ENCODE measurements at places on chromosomes 1 and 21.

DNA sequence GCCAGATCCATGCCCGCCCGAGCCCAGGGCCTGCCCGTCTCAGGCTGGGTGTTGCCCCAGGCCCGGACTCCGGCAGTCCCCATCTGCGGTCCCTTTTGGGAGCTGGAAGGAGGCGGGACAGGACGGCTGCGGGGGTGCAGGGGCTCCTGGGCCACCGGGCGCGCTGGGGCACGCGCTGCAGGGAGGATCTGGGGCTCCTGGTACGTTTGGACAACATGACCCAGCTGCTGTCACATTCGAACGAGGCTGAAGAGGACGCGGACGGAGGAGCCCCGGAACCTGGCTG lies 6.6 kb upstream of the CALML6 start:
- DNase-seq = no peak

DNA sequence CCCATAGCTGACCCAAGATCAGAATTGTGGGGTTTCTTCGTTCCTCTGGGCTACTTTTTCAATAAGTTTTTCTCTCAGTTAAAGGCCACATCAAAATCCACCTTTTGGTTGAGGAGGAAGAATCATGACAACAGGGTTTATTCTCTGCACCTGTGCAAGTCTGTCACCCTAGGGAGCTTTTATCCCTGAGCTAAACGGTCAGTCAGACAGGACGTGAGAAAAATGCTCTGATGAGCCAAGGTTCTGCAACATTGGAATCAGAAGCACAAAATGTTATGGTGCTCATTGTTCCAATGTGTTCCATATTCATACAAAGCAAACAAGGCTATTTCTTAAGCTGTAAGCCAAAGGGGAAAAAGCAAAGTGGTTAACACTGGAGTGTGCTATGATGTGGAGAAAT lies 7.4 kb upstream of the ERICH3 start:
- DNase-seq = no peak

DNA sequence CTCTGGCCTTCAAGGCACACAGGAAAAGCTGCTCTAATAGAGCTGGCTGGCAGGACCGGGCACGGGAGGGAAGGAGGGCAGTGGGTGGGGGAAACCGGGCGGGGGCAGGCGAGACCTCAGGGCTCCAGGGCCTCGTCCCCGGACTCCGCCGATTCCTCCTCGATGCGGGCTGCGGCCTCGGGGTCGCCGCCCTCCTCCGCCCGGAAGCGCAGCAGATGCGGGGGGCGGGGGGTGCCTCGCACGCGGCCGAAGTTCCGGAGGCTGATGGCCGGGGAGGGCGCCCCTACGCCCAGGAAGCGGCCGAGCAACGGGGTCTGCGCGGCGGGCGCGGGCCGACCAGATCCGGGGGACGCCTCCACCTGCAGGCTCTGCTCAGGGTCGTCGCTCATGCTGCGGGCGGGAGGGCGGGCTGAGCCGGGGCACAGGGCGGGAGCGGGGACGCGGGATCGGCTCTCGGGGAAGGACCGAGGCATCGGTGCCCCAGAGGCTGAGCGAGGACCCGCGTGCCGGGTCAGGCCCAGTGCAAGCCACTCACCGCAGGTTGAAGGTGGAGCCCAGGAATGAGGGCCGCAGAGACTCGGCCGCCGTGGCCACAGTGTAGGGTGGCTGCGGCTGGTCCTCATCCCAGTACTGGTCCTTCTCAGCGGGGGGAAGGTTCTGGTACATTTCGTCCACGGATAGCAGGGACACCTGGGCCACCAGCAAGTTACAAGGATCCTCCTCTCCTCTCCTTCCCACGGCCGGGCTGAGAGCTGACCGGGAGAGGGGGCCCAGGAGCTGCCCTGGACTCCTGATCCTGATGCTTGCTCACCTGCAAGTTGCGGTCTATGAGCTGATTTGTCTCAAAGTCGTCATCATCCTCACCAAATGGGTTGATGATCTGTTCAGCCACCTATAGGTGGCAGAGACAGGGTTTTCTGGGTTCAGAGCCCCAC lies 3.6 kb downstream of the BEST4 start:
- DNase-seq = no peak

DNA sequence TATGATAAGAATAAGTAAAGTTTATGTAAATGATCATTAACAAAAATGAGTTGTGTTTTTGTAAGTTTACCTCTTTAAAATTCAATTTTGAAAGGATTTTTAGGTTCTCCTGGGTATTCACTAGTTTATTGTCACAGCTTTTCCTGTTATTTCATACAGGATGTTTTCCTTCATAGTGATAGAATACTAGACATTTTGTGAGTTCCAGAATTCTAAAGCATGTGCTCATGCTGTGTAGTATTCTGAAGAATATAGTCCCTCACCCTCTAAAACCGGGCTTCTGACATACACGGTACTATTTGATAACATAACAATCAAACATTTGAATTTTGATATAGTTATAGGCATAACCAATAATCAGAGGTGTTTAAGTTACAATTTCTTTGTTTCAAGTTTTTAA lies 10.7 kb downstream of the LRRC8C start:
- no peak for DNase-seq

DNA sequence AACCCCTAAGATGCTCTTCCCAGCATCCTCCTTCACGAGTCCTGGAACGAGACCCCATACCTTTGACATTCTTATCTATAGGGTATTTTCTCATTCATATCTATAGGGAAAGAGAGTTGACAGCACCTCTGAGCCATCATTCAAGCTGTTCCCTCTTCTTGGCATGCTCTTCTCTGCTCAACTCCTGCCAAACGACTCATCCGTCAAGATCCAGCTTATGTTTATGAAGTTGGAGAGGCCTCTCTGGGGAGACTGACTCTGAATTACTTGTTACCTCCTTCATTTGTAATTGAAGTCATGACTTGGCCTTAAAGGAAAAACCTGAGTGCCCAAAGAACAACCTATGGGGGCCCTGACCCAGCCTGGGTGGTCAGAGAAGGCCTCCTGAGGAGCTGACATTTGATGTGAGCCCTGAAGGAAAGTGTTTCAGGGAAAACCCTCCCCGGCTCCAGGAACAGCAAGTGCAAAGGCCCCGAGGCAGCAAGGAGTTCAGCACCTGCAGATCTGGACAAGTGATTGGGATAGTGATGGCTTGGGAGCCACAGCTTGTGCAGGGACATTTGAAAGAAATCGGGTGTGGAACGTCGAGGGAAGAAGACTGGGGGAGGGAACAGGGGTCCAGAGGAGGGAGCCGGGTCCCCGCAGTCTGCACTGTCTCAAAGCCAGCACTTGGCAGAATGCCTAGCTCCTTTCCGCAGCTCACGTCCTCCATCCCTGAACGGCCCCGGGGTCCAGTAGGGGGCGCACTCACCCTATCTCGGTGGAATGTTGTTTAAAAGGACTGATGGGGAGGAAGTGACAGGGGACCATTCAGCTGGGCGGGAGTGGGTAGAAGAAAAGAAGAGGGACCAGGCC lies 14.0 kb upstream of the CDA start:
- peak; percentile 35 for DNase-seq

DNA sequence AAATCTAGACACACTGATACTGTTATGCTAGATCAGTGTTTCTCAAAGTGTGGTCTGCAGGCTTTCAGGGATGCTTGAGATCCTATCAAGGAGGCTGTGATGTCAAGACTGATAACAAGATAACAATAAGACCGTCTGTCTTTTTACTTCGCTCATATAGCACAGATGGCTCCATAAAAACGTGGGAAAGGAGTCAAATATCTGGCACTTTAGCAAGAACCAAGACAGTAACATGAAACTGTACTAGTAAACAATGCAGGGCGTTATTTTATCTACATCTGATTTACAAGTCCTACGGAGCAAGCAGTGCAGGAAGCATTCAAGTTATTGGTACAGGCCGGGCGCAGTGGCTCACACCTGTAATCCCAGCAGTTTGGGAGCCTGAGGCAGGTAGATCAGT lies 3.6 kb upstream of the SPRR3 start:
- DNase-seq = no peak

DNA sequence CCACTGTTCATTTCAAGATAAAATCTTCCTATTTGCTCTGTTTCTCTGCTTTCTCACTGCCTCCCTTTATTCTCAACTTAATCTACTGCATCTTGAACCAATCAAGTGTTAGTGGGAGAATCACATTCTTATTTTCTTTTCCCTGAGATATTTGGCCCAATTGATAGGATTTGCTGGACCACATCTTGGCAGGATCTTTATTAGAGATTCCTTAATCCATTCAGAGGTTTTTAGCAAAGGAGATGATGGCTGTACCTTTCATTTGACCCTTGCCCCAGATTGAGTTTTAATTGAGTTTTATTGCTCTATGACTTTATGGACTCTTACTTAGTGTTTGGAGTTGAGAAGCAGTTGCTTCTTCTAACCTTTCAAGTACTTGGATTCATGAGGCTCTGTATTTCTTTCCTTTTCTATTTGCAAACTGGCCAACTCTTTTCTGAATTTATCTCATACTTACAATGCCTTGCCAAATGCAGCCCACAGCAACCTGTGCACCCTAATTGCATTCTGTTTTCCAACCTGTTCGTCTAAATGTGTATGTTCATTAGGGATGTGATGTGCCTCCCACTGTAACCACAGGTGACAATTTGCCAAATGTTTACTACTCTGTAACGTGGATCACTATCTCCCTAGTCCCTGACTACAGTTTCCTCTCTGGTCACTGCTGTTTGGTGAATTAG lies 274.8 kb upstream of the KAZN start:
- DNase-seq = no peak

- DNase-seq = no peak
These were observed 86.8 kb downstream of the HSF2BP start for GRCh38 chr21:43572446-43572845.

DNA sequence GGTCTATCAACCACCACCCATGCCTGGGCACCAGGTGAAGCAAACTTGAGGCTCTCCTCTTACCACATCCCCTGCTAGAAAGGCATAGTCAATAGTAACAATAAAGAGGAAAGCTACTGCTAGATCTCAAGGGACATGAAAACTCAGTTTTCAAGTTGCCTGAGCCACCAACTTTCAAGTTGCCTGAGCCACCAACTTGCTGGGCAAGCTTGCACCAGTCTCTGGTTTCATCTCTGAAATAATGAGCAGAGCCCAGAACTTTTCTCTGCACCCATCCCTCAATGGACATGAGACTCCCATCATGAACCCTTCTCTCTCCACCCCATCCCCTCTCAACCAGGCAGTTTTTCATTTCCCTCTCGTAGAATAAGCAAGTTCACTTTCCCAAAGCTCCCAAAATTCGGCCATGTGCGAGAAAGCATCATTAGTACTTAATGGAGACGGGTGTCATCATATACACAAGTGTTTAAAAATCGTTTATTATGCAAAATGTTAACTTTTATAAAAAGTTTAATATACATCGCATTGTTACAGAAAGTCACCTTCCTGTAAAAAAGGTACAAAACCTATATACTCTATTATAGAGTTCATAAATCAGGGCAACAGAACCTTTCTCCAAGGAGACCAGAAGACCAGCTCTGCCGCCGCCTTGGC lies 1.7 kb downstream of the ID3 start:
- DNase-seq = no peak

GRCh38 chr1:8276173-8276914 lies 41.6 kb upstream of the SLC45A1 start:
- no peak for DNase-seq

DNA sequence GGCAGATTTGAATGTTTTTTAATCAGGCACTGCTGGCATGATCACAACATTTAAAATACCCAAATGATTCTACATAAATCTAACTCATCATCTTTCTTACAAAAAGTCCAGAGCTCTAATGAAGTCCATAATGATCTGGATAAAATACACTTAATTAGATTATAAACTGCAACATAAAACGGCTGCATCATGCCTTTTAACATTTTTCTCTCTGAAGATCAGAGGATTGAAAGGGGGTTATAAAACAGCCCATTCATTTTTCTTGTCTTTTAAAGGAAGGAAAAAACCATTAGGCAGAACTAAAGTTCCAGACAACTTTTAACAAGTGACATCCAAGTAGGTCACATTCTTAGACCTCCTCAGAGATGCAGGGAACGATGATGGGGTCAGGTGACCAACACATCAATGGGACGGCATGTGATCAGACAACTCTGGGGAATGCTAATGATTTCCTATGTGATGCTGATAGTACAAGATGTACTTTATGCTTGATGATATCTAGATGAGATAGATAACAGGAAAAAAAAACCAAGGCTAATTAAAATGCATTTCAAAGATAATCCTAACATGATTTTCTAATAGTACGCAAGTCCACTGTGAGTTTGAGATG lies 455.1 kb downstream of the SMYD3 start:
- DNase-seq = no peak

DNA sequence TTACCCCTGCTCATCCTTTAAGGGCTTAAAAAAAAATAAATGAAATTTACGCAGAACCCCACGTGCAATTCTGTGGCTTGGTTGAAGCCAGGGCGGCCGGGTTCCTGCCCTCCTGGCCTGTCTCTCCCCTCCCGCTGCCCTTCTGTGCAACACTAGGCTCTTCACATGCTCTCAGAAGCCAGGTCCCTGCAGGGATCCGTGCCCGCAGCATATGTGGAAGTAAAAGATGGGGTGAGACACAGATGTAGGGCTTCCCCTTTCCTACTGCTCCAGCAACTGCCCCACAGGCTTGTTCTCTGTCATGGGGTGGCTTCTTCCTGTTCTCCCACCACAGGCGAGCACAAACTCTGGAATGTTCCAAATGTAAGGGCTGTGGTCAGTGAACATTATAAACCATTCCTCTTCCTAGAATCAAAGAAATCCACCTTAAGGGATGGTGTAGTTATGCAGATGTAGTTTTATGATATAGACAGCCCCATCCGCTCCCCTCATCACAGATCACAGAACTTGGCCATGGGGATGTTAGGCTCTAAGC lies 535.4 kb downstream of the KIF26B start:
- DNase-seq = no peak

GRCh38 chr1:87330885-87331364 lies 2.2 kb downstream of the LMO4 start:
- no peak for DNase-seq

DNA sequence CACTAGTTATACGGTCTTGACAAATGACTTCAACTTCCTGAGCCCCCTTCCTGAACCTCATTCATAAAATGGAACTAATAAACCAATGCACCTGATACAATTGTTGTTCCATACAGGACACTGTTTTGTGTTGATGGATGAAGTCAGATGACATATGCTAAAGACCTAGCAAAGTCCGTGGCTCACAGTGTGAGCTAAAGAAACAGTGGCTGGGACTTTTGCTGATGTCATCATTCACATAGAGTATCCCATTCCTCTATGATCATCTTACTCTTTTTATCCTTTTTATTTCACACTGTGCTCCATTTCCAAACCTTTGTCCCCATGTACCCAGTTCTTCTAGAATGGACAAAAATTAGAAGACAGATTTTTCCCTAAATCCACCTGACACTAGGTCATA lies 83.7 kb upstream of the KAZN start:
- DNase-seq = no peak
